Stimulated activated CD4-positive, alpha-beta T cell treated with anti-CD3 and anti-CD28 coated beads, Interleukin-1b, Interleukin-23, amount 100 ng/mL, for 48 hours (primary cell): ENCODE measurements at places on chromosomes 2 and 18.

DNA sequence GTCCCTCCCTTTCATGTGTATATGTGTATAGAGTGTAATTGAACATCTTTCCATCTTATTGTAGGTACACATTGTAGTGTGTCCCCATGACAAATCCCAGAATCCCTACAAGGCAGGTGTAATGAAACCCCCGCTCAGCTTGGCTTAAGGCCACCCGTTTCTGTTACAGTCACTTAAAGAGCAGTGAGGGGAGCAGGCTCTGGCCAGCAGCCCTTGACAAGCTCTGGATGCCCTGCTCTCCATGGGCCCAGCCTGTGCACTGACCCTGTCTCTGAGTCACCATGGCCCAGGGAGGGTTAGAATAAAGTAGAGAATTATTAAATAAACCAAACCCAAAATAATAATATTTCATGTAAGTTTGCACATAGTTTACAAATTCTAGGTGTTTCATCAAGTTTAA is 17.2 kb upstream of the MAL start:
- no peak for DNase-seq

DNA sequence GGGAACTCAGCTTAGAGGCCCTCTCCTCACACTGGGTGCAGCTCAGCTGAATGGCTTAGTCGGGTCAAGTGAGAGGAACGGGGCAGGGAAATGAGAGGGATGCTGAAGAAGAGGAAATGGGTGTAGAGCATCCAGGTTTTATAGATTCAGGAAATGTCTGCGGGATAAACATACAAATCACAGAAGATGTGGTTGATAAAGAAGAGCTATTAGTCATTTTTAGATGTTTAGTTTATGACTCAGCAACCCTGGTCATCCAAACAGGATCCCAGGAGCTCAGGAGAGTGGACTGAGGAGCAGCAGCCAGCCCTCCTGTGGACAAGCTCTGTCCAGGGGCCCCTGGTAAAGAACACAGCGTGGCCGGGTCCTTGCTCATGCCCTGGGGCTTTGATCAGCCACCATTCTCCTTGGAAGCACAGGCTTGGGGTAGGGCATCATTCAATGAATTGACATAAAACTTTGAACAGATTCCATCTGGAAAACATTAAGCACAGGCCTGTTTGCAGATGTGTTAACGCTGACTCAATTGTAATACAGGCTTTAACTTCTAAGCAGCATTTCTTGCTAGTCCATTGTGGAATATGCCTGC is 83.0 kb downstream of the NPAS2 start:
- DNase-seq = no peak

- no peak for DNase-seq
Measured at GRCh38 chr2:129400826-129401225, 578.6 kb upstream of the RAB6C start.

GRCh38 chr2:47043142-47043890 is 111.8 kb downstream of the STPG4 start:
- no peak for DNase-seq

GRCh38 chr18:36130883-36131653 is 1.4 kb downstream of the ELP2 start:
- DNase-seq = no peak

DNA sequence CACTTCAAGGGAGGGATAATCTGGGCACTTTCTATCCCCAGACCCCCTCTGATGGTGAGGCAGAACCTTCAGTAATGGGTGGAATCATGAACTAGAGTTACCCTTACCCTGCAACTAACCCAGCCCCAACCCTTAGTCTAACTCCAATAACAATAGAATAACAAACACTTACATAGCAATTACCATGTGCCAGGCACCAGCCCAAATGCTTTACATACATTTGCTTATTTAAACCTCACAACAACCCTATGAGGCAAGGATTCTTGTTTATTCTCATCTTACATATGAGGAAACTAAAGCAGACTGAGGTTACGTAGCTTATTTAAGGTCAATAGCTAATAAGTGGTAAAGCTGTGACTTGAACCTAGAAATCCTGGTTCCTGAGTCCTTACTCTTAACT is 132.8 kb downstream of the CYP26B1 start:
- DNase-seq = no peak

DNA sequence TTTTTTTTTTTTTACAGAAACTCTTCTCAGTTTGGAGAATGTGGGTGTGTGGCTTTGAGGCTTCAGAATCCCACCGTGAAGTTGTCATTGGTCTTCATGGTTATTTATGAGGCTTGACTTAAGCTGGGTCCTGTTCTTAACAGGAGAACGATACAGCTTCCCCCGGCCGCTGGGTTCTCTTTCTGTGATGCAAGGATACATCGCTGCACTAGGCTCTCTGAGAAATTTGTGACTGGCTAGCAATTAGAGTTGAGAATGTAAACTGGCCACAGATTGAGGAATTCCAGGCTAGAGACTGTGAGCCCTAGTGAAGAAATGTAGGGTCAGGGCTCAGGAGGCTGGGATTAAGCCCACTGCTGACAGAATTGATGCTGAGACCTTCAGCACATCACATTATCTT is 29.8 kb downstream of the MGAT5 start:
- no peak for DNase-seq

DNA sequence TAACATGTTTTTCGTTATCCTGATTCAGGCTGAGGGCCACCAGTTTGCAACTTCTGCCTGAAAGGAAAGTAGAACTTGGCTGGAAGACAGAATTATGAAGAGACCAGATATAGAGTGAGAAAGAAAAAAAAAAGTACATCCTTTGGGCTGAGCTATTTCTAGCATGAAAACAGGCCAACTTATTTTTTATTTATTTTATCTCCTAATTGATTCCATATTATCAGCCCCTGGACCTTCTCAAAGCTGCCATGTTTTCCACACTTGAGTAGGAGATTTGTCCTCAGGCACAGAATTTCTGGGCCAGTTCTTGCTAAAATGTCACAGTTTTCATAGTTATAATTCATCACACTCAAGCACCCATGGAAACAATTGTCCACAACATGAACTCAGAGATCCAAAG is 586.8 kb upstream of the CNTNAP5 start:
- DNase-seq = no peak

- no peak for DNase-seq
Measured at GRCh38 chr2:224078656-224079055, 39.6 kb upstream of the SERPINE2 start.

DNA sequence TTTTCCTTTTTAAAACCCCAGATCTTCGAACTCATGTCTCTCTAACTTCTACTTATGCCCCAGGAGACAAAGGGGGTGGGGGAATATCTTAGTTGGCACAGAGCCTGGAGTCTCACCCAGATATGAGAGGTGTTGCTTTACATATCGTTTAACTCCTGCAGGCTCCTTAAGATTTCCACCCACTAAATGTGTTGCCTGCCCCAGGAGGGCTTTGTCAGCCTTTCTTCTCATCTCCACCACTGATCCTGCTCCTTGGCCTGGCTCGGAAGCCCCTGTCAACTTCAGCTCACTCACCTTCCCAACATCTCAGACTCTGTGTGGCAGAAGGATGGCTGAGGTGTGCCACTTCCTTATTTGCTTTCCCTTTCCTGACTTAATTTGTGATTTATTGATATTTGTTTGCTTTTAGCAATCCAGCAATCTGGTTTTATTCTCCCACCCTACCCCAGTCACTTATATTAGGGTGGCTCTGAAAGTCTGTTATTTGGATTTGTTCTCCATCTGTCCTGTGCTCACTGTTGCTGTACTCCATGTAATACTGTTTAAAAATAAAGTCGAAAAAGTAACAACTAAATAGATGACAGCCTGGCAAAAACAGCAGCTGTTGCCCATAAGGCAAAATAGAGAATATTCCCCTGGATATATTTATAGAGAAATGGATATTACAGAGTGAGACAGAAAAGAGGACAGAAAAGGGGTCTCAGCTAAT is 200.6 kb downstream of the ZBTB7C start:
- DNase-seq = no peak

- no peak for DNase-seq
Measured at GRCh38 chr2:10598501-10598900, 91.3 kb downstream of the NOL10 start.

- DNase-seq = no peak
Measured at GRCh38 chr2:197128126-197128525, 182.5 kb downstream of the ANKRD44 start.

DNA sequence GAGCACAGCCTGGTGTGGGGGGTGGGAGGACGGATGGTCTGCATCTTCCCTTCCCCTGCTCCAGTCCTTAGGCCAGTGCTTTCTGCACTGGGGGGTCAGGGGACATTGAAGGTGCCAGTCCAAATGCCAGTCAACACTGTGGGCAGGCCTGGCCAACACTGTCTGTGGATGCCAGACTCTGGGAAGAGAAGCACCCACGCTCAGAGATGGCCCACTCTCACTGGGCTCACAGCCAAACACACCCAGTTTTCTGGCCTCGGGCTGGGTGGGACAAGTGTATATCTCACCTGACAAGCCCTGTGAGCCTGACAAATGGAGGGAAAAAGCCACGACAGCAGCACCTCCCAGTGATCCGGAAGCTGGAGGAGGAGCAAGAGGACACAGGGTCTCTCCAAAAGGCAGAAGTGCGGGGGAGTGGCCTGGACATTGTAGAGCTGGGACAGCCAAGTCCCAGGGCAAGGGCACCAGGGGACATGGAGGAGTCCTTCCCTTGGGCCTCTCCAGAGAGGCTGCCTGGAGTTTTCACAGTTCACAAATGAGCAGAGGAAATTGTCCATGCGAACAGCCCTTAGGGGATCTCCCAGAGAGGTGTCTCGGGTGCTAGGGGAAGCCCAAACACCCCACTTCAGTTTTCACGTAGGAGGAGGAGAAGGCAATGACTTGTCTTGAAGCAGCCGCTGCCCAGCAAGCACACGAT is 79.3 kb downstream of the SDC1 start:
- no peak for DNase-seq

GRCh38 chr2:236657215-236657614 is 87.6 kb downstream of the ACKR3 start:
- no peak for DNase-seq

DNA sequence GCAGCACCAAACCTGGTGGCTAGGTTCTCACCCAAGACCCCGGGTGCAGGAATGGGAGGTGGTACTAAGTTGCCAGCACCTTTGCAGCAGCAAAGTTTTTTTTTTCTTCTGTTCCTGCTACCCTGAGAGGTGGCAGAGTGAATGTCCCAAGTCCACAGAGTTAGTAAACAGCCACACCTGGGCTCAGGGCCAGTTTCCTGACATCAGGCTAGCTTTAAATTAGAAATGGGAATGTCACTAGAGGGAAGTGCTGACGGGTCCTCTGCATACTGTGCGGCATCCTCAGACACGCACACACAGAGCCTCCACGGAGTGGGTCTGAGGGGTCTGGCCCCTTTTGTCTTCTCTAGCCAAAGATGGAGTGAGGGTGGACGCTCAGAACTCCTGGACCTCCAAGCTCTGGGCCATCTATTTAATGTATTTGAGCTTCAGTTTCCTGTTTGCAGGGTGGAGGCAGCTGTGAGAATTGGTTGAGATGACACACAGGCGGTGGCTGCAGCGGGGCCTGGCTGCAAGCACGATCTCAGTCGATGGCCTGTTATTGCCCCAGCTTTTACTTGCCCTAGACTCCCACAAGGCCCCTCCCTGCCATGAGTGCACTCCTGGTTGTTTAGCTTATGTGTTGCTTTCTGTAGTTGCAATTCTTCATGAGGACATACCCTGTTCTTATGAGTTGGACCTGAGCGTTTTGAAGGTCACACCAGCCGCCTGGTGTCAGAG is 751.4 kb upstream of the HS6ST1 start:
- DNase-seq = no peak

- DNase-seq = no peak
Measured at GRCh38 chr2:11131166-11131920, 23.9 kb upstream of the SLC66A3 start.

DNA sequence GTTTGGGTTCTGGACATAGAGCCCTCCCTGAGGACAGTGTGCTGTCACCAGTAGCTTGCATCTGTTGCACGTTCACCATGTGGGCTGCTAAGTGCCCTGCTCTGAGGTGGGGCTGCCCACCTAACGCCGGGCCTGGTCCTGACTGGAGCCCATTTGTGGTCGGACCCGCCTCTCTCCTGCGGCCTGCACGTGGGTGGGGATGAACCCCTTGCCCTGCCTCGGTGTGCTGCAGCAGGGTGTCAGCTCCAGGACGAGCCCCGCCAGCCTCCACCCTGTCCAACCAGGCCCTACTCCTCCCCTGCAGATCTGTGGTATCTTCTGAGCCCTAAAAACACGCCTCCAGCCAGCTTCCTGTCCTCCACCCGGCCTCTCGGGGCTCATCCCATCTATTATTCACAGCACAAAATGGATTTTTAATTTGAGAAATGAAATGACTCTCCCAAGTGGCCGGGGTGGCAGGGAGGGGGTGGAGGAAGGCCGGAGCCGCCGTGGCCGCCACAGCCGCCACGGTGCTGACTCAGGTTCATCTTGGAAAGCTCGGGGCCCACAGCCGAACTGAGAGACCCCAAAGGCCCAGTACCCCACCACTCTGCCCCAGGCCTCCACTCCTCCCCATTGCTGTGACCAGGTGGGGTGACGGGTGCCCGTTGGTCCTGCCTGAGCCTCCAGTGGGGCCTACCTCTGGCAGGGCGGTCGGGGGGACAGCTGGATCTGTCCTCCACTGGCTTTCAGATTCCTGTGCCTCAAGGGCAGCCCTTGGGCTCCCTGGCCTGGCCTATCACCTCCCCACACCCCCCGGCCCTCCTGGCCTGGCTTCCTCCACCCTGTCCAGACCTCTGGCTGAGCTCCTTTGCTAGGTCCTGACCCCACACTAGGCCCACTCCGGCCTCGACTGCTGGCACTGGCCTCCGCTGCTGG is 2.8 kb upstream of the ECEL1 start:
- no peak for DNase-seq

DNA sequence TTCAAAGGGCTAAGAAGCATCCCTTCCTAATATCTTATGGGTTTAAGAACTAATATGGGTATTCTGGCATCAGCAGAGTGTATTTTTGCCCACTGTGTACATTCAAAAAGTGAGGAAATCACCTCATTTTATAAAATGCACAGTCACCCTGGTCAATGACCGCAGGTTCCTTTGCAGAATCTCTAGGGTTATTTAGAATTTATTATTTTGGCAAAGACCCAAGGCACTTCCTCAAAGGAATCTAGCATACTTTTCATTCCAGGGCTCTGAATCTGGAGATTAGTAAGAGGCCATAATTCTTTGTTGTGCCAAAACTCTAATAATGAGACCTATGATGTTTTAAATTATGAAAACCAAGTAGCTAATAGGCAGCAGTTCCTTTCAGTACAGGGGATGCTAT is 27.2 kb upstream of the CDH2 start:
- no peak for DNase-seq

DNA sequence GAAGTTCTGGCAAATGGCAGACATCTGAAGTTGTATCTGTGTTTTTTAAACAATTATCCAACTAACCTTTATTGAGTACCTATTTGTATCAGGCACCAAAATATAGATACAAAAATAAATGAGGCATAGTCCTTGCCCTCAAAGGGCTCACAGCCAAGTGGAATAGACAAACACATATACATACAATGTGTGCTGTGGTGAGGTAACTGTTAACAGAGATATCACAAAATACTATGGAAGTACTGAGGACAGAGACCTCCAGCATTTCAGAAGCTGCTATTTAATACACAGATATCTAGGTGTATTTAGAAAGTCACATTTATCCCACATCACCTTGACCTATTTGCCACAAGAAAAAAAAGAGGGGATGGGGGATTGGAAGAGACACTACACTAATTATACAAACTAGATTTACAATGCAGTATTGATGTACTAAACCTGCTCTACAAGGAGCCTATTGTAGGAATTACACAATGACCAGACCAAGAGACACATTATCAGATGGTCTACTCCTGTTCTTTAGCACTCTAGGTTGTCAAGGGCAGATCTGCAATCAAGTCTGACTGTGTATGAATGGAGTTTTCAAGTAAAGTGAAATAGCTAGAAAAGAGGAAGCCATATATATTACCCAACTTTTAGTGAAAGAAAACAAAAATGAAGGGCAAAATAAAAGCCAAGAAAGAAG is 62.2 kb downstream of the SPIRE1 start:
- DNase-seq = no peak
